Effector CD8-positive, alpha-beta T cell (primary cell): ENCODE measurements at places on chromosomes 16 and 17.

DNA sequence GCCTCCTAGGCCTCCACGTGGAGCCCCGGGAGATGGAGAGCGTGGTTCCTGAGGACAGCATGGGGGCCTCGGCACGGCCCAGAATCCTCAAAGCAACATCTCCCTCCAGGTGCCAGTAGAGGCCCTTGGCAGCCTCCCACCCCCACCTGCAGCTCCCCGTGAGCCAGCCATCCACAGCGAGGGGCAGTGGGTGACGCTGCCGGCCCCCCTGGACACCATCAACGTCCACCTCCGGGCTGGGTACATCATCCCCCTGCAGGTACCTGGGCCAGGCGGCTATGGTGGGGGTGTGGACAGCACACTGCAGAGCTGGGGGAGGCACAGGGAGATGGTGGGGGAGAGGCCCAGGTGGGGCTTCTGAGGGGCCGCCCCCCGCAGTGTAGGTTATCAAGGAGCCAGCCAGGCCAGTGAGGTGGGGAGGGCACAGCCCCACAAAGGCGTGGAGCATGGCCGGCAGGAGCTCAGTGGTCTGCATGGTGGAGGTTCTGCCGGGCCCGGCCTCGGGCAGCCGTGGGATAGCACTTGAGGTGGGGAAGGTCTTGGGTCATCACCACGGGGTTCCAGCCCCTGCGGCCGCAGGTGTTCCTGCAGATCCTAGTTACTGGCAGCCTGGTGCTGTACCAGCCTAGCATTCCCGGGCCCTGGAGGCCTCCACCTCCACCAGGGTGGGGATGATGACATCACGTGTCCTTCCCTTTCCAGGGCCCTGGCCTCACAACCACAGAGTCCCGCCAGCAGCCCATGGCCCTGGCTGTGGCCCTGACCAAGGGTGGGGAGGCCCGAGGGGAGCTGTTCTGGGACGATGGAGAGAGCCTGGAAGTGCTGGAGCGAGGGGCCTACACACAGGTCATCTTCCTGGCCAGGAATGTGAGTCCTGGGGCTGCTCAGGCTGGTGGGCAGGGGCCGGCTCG lies 16.4 kb downstream of the GAA start:
- no peak for DNase-seq

- DNase-seq, result no peak
These were observed 103.9 kb upstream of the FAM20A start for GRCh38 chr17:68704871-68705713.

DNA sequence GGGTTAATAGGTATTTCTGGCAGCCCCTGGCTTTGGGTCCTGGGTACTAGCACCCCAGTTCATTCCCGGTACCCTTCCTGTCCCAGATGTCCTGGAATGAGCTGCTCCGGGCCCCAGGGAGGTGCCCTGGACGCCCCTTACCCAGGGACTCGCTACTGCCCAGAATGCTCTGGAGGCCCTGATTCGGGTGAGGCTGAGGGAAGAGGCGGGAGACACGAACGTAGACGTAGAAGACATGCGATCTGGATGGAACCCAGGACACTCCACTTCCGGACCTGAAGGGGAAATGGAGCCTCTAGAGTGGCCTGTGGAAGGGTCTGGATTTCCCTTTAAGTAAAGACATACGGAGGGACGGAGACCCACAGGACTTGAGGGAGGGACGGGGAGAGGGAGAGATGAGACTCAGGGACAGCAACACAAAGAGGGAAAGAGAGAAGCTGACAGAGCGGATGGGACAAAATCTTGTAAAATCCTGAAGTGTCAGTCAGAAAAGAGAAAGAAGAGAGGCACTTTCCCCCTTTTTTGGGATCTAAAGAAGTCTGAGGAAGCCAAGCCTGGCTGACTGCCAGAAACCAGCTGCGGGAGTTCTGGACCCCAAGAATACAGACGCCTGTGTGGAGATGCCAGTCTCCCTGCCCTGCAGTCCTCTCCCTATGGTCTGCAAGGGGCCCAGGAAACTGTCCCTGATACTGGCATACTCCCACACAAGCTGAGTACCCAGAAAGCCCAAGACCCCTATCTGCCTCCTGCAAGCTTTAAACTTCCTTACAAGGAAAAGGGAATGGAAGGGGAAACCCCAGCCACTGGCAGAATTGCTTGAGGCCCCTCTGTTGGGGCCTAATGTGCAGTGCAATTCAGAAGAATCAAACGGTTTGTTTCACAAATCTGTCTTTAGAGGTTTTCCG lies 1.0 kb upstream of the HOXB13 start:
- DNase-seq, result no peak

GRCh38 chr16:526181-527014 lies 1.1 kb upstream of the CAPN15 start:
- DNase-seq, result no peak

GRCh38 chr17:2181206-2181896 lies 122.2 kb downstream of the SMG6 start:
- no peak for DNase-seq

DNA sequence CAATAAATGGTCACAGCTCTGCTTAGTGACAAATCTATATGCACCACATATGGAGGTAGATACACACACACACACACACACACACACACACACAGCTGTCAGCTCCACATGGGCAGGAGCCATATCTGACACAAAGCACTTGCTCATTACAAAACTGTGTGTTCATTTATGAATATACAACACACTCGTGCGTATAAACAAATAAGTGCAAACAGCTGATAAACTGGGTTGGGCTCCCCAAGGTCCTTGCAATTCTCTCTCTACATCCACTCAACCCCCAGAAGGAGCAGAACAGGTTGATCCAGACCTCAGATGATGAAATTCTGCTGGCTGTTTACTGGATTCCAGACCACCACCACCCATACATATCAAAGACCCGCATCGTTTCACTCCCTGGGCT lies 140.7 kb downstream of the XYLT1 start:
- no peak for DNase-seq

DNA sequence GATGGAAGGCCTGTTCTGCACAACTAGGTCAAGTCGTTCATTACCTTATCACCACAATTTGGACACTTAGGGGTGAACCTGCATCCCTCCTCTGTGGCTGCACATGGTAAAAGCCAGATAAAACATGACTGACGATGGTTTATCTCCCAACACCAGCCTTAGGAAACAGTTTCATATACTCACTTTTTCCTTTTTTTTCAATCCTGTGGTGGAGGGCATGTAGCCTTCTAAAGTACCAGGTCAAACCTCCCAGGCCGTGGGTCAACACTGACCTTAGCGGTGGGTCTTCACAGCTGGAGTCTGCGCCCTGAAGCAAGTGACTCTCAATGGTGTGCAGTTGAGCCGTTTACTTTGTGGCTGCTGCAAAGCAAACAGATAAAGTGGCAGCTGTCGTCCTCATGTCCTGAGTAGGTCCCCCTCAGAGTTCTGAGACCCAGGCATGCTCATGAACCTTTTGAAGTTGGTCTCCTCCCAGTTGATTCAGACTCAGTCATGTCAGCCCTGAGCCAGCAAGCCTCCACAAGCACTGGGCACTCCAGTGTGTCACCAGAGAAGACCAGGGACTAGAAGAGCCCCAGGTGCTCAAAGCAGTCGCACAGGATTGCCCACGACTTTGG lies 5.9 kb downstream of the FAHD1 start:
- no peak for DNase-seq

DNA sequence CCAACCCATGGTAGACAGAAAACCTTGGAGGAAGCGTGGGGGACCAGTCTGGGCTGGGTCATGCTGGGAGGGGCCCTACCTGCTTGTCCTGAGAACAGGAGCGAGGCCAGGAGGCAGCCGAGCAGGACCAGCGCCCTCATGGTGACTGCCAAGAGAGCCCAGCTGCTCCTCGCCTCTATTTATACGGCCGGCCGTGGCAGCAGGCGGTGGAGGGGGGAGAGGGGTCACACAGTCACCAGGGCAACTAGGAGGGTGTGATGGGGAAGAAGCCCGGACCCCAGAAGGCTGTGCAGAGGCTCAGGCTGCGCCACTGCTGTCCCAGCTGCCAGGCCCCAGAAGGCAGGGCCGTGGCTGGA lies at the start of gene SRL:
SRL (minus strand) TSS at position 153 of the 356 bp plus-strand sequence; CDS start at position 140, 13 bp downstream.
- no peak for DNase-seq

DNA sequence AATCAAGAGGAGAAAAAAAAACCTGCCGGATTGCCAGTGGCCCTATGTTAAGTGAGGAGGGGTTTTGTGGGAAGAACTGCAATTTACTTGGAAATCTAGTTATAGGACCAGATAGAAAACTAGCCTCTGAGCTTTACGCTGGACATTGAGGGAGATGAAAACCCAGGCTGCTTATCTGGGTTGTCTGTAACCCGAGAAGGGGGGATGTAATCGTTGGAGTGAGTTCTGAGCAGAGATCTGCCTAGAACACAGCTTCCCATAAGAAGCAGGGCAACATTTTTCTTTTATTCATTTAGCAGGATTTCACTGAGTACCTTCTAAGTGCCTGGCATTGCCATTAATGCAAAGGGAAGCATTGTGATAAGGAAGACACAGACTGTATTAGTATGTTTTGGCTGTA lies 70.6 kb downstream of the KATNIP start:
- DNase-seq, result no peak
